ENCODE measurements at places on chromosomes 13 and 19.

GRCh38 chr19:42501733-42502132 is 26.5 kb downstream of the CEACAM1 start:
- DNase-seq, result no peak

- no peak for DNase-seq
Observed at GRCh38 chr13:20706661-20707060, 3.2 kb downstream of the IL17D start.

DNA sequence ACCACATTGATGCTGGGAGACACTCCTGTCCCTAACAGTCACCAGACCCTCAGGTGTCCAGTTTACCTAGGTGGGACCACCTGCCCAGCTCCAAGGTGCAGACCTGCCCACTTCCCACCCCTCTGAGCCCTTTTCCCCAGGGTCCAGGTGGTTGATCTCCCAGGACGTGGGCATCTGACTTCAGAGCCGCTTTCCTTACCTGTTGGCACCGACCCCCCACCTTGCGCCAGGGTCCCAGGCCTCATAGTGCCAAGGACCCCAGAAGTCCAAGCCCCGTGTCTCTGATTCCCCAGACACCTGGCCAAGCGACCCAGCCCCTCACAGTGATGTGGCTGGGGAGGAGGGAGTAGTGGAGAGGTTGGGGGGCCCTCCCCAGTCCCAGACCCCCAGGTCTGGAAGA is 9.6 kb upstream of the BBC3 start:
- no peak for DNase-seq

- DNase-seq, result no peak
Observed at GRCh38 chr19:45793876-45794275, 1.2 kb upstream of the DMWD start.

- DNase-seq, result no peak
Observed at GRCh38 chr19:40565910-40566495, 10.7 kb upstream of the SHKBP1 start.

DNA sequence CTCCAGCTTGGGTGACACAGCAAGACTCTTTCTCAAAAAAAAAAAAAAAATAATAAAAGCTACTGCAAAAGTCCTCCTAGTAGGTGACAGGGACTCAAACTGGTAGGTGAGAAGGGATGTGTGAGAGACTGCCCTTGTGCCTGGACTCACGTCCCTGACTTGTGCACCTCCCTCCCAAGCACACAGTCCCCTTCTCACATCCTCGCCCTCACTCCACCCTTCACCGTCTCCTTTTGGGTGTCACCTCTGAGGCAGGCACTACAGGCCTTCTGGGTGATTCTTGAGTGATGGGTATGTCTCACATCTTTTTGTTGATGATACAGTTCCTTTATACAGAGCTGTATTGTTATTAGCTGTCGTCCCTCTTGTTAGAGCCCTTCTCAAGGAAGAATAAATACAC is 170.5 kb downstream of the TM9SF2 start:
- DNase-seq, result no peak

All from NCI-H1417 (cell line).